ENCODE measurements at places on chromosomes 6 and 20.
A peak's percentile ranks its signal among the peaks of the same experiment; 100 is the strongest.

GRCh38 chr6:79157961-79158644 lies 76.4 kb downstream of the HMGN3 start:
- no peak for DNase-seq

DNA sequence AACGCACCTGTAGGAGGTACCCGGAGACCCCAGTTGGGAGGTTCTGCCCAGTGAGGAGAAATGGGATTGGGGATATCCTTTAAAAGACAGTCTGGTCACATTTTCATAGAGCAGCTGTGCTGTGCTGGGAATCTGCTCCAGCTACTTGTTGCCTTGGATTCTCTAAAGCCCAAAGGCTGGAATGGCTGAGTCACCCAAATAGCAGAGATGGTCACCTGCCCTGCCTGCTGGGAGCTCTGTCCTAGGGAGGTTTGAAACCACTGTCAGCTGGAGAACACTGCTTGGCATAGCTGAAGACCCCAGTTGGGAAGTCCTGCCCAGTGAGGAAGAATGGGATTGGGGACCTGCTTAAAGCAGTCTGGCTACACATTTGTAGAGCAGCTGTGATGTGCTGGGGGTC lies 34.8 kb upstream of the TFB1M start:
- DNase-seq = no peak

- DNase-seq = no peak
Observed at GRCh38 chr6:102848796-102849195, 1455.3 kb downstream of the GRIK2 start.

GRCh38 chr6:71498638-71499037 lies 210.0 kb downstream of the OGFRL1 start:
- DNase-seq = no peak

DNA sequence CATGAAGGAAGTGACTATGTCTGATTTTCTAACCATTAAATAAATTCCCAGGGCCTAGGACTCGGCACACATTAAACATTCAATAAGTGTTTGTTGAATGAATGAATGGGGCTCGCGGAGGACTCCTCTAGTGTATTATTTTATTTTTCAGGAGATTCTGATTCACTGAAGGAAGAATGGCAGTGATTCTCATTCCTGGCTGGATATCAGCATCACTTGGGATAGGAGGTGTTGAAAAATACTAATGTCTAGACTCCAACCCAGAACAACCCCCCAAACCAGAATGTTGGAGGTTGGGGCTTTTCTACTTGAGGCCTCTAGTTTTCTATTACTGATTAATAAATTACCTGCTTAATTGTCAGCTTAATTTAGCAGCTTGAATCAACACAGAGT lies 195.4 kb downstream of the BTBD3 start:
- no peak for DNase-seq

- DNase-seq = no peak
Observed at GRCh38 chr6:143687591-143687990, 9.8 kb downstream of the PHACTR2 start.

DNA sequence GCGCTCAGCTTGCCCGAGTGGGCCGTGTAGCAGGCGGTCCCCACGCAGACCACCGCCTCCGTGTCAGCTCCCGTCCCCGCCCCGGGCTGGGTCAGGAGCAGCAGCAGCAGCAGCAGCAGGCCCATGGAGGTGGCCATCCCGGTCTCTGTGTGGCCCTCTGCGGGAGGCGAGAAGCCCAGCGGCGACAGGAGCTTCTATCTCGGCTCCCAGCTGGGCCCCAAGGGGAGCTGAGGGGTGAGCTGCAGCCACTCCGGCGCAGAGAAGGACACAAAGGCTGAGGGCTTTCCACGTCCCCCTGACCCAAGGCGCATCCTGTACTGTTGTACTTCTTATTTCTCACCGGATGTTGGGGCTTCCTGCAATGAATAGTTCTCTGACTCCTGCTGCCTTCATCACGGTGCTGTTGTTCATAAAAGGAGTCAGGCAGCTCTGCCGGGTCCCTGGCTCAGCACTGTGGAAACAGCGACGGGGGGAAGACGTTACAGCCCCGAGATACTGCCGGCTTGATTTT lies at the start of gene CD93:
Gene CD93 (minus strand): TSS at position 269 of the 511 bp plus-strand sequence. CDS start 132 bp downstream, at position 137.
- DNase-seq = peak; percentile 69

DNA sequence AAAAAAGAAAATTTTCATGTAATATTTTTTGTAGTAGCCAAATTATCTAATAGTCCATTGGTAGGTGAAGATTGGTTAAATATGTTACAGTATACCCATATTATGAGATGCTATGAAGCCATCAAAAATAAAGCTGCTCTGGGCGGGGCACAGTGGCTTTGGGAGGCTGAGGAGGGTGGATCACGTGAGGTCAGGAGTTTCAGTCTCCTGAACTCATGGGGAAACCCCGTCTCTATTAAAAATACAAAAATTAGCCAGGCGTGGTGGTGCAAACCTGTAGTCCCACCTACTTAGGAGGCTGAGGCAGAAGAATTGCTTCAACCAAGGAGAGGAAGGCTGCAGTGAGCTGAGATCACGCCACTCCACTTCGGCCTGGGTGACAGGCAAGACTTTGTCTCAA lies 360.5 kb downstream of the KIF16B start:
- DNase-seq = no peak

DNA sequence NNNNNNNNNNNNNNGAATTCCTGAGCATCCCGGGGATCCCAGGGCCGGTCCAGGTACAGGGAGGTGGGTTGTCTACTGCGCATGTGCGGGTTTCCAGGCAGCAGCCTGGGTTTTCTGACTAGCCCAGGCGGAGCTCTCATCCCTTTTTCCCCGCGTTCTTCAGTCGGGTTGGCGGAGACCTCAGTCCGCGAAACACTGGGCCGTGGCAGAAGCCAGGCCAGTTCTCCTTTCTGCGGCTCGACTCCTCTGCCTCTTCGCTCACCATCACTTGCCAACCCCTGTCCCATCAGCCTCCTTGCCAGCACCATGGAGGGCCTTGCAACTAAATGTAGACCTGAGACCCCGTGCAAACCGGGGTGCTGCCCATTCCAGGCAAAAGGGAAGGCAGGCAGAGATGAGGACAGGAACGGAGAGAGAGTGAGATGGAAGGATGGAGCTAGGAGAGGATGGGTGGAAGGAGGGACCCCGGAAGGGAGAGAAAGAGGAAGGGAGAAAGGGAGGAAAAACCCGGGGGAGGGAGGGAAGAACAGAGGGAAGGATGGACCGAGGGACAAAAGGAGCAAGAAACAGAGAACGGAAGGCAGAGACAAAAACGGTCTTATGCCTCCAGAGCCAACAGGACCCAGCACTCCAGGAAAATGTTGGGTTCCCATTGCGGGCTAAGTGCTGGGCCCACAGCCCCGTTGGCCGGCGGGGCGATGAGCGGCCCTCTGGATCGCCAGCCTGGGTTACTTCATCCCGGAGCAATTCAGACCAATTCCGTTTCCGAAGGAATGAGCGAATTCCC lies 445.4 kb upstream of the DEFB115 start:
- DNase-seq = no peak

- no peak for DNase-seq
Observed at GRCh38 chr20:34536798-34537394, 20.7 kb downstream of the DYNLRB1 start.

- peak; percentile 71 for DNase-seq
Observed at GRCh38 chr20:22977047-22977785, 57.9 kb upstream of the SSTR4 start.

DNA sequence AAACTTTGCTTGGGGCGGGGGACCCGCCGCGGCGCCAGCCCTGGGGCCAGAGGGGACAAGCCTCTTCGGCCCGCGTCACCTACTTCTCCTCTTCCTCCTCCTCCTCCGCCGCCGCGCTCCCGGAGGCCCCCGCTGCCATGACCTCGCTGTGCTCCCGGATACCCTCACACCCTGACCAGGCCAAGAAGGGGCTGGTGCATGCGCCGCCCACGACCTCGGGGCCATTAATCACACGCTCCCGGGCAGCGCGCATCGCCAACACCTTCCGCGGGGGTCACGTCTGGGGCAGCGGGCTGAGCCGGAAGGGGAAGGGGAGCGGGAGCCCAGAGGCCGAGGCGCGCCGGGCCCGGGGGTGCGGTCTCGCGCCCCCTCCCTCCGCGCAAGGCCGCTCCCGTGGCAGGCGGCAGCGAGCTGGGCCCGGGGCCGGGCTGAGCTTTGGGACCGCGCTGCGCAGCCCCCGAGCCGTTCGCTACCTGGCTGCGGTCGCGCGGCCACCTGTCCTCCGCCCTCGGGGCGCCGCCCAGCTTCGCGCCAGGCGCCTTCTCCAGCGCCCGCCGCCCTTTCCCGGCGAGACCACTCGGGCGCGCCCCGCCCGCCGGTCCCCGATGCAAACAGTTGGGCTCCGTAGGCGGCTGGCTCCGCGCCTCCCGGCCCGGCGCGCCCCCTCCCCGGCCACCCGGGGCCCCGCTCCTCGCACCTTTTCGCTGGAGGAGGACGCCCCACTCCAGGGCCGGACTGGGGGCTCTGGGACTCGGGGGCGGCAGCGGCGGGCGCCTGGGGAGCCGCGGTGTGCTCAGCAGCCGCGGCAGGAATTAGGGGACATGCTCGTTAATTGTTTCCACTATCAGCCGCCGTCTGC lies 575 bp upstream of the CNR1 start:
- DNase-seq = peak; percentile 7

GRCh38 chr6:101397199-101397598 lies 3.7 kb downstream of the GRIK2 start:
- DNase-seq = no peak

DNA sequence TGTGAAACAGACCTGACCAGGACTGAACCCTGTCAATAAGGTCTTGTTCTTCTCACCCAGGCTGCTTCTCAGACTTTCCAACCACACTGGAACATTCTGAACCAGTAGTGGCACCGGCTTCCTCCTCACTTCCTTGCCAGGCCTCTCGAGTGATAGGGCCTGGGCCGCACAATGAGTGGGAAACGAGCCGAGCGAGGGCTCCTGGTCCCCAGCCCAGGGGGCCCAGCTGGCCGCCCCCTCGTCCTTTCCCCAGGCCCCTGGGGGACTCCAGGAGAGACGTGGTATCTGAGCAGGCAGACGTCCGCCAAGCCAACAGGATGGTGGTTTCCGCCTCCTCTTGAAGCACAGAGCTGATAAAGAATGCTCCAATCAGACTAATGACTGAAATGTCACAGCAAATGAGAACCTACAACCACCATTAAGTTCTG lies 117.9 kb downstream of the GMDS start:
- DNase-seq = no peak

DNA sequence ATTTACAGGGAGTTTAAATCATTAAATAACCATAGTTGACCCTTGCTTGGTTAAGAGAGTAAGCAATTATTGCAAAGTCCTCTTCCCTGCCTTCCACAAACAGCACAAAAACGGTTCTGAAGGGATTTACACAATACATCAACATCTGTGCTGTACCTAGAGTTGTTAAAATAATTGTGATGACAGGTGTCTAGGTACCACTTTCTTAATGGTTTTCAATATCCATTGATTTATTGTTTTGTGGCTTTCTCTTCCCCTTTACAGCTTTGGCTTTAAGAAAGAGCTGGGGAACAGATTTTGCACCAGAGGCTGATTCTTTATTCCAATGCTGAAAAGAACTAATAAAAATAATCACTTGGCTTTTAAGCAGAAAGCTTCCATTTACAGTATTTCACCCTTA lies 598 bp upstream of the SOX4 start:
- no peak for DNase-seq

GRCh38 chr20:57265336-57265996 lies 975 bp downstream of the BMP7 start:
- no peak for DNase-seq

GRCh38 chr20:60139663-60140446 lies 181.6 kb downstream of the CDH26 start:
- DNase-seq = no peak

DNA sequence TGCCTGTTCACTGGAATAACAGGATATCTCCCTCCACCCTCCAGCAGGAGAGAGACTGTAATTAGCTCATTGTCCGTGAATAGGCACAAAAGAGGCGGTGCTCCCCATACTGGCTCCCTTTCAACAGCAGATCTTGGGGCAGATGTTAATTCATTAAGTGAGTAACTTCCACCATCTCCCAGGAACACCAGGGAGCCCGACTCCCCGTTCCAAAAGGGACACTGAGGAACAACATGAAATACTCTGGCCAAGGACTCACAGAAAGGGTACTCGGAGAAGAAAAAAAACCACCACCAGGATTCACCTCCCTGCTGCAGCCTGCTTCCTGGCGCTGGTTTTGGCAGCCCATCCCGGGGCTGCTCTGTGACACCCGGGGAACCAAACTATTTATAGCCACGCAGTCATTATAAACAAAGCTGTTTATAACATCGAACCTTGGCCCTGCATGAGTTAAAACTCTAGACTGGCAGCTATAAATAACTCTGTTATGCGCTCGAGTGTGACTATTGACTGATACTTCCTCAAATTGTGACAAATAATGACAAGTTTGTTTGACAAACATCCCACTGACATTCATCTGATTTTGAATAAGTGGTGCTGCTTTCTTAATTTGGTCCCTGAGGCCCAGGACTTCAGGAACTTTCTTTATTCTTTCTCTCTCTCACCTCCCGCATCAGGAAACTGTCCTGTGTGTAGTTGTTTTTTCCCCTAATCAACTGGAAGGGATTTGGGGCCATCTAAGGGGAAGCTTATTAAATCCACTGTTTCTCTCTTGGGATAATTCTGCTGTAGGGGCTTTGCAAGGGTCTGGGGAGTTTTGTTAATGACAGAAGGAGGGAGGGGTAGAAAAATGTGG lies 521.6 kb downstream of the CD83 start:
- peak; percentile 39 for DNase-seq

DNA sequence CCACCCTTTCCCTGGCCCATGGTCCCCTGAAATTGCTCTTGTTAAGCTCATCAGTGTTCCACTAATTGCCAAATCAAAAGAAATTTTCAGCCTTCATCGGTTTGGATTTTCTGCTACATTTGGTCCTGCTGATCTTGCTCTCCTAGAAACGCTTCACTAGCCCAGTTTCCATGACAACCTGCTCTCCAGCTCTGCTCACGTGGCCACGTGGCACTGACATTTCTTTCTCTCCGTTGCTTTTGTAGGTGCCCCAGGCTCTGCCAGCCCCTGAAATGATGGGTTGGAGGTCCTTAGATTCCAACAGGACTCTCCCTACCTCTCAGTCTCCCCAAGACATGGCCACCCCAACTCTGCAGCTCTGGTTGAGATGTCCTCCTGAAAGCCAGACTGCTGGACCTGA lies 45.8 kb upstream of the NNAT start:
- no peak for DNase-seq

- no peak for DNase-seq
Observed at GRCh38 chr6:159908535-159908934, 17.7 kb downstream of the MAS1 start.

- no peak for DNase-seq
Observed at GRCh38 chr6:50185006-50185405, 135.3 kb upstream of the DEFB112 start.

All from muscle of back (tissue), 13 donors.